GM23338 (cell line): ENCODE measurements at places on chromosomes 3 and 15. TPM values are rescaled to one million over a fixed set of nuclear protein-coding genes. Genes with fewer than 3 reads are reported as not detected.
A peak's percentile ranks its signal among the peaks of the same experiment; 100 is the strongest.

PRSS50 gene
- total RNA-seq, result 1.4 and 1.5 TPM in 2 replicates

GRCh38 chr15:31399544-31400171 is 73.0 kb downstream of the KLF13 start:
- H3K4me3 ChIP-seq, result no peak overlapping the region
- H3K27me3 ChIP-seq, result peaks cover 5% of the 10 kb centered on the region; the same call in 1 of the 2 replicates
- H3K4me1 ChIP-seq, result peaks cover 17% of the 10 kb centered on the region; the same call in 1 of the 2 replicates
- no peaks in the 10 kb centered on the region for H3K36me3 ChIP-seq
- H3K27ac ChIP-seq, result no peak overlapping the region

FAM131A gene
- total RNA-seq, result 14.8 and 31.8 TPM in 2 replicates

TGFBR2 gene
- 12.2 and 13.0 TPM in 2 replicates for total RNA-seq

- no peak for DNase-seq
- no peaks in the 10 kb centered on the region for H3K36me3 ChIP-seq
- H3K27me3 ChIP-seq, result no peaks in the 10 kb centered on the region
- 0 out of 2 replicates have a peak, but pooled peaks cover 3% of the 10 kb centered on the region for H3K4me1 ChIP-seq
- no peak overlapping the region for H3K4me3 ChIP-seq
- no peak overlapping the region for H3K27ac ChIP-seq
Measured at GRCh38 chr3:43448098-43448497, 161.8 kb downstream of the SNRK start.

- no peak for DNase-seq
- H3K4me3 ChIP-seq, result peak overlapping the region; percentile 80
- peaks cover 8% of the 10 kb centered on the region; the same call in 1 of the 2 replicates for H3K4me1 ChIP-seq
- no peak overlapping the region for H3K27ac ChIP-seq
- no peaks in the 10 kb centered on the region for H3K27me3 ChIP-seq
Measured at GRCh38 chr3:33716227-33716626, 1.8 kb downstream of the CLASP2 start.

- H3K4me3 ChIP-seq, result no peak overlapping the region
- no peak overlapping the region for H3K27ac ChIP-seq
- no peaks in the 10 kb centered on the region for H3K36me3 ChIP-seq
- peaks cover 5% of the 10 kb centered on the region; the same call in 1 of the 2 replicates for H3K4me1 ChIP-seq
- no peaks in the 10 kb centered on the region for H3K27me3 ChIP-seq
- DNase-seq, result peak; percentile 81
Measured at GRCh38 chr3:130759692-130760338, 13.2 kb upstream of the PIK3R4 start.

TSEN2 gene
- total RNA-seq, result 25.8 and 27.7 TPM in 2 replicates

LRRC2 gene
- total RNA-seq, result 5.5 and 7.1 TPM in 2 replicates

- H3K27me3 ChIP-seq, result no peaks in the 10 kb centered on the region
- no peak for DNase-seq
- H3K4me3 ChIP-seq, result no peak overlapping the region
- no peaks in the 10 kb centered on the region for H3K4me1 ChIP-seq
Measured at GRCh38 chr3:130569461-130570365, 52.7 kb downstream of the COL6A6 start.

- H3K27me3 ChIP-seq, result no peaks in the 10 kb centered on the region
- DNase-seq, result no peak
- H3K27ac ChIP-seq, result no peak overlapping the region
- no peaks in the 10 kb centered on the region for H3K36me3 ChIP-seq
- H3K4me3 ChIP-seq, result no peak overlapping the region
Measured at GRCh38 chr15:101221902-101222301, 29.9 kb downstream of the CHSY1 start.

DNA sequence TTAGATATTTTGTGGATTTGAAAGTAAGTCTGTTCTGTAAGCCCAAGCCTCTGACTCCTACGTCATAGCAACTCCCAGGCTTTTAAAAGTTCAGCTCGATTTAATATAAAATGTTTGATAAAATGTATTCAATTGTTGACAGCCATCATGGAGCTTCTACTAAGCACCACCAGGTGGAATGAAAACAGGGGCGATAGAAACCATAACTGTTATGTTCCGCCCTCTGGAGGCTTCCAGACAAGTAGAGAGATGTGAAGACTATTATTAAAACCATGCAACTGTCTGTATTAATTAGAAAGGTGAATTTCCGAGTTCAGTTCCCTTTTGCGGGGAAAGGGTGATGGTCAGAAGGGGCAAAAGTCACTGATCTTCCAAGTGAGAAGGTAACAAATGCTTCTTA is 292.2 kb downstream of the NR2F2 start:
- no peaks in the 10 kb centered on the region for H3K27me3 ChIP-seq
- no peak overlapping the region for H3K4me3 ChIP-seq
- H3K4me1 ChIP-seq, result peaks cover 19% of the 10 kb centered on the region
- H3K27ac ChIP-seq, result no peak overlapping the region
- H3K36me3 ChIP-seq, result no peaks in the 10 kb centered on the region

- no peak overlapping the region for H3K27ac ChIP-seq
- no peak for DNase-seq
- no peaks in the 10 kb centered on the region for H3K36me3 ChIP-seq
- H3K4me3 ChIP-seq, result no peak overlapping the region
Measured at GRCh38 chr15:57302640-57303257, 73.6 kb upstream of the CGNL1 start.

- DNase-seq, result no peak
- no peaks in the 10 kb centered on the region for H3K27me3 ChIP-seq
- H3K4me1 ChIP-seq, result no peaks in the 10 kb centered on the region
- no peak overlapping the region for H3K4me3 ChIP-seq
- H3K27ac ChIP-seq, result no peak overlapping the region
Measured at GRCh38 chr3:51353131-51353530, 32.0 kb upstream of the MANF start.

DNA sequence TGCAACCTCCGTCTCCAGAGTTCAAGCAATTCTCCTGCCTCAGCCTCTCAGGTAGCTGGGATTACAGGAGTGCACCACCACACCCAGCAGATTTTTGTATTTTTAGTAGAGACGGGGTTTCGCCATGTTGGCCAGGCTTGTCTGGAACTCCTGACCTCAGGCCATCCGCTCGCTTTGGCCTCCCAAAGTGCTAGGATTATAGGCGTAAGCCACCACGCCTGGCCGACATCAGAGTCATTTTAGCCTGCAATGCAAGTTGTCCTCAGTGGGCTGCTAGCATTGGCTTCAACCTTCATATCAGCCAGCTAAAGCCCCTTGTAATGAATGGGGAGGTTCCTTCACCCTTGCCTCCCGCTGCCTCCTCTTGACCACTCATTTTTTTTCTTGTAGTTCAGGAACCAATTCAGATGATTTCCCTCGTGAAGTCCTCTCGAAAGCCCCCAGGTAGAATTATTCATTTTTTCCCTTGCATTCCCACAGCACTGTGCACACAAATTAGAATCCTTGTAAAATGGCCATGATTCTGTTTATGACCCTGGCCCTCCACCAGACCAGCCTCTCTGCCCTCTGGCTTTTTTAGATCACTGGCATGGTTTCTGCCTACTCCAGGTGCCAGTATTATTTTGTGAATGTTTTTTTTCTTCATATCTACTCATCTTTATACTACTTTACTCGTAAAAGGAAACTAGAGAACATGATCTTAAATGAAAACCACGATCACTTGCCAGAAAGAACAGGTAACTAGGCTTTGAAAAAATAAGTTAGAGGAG is 29.1 kb downstream of the FLNB start:
- no peaks in the 10 kb centered on the region for H3K36me3 ChIP-seq
- H3K27ac ChIP-seq, result peak overlapping the region; percentile 88

DNA sequence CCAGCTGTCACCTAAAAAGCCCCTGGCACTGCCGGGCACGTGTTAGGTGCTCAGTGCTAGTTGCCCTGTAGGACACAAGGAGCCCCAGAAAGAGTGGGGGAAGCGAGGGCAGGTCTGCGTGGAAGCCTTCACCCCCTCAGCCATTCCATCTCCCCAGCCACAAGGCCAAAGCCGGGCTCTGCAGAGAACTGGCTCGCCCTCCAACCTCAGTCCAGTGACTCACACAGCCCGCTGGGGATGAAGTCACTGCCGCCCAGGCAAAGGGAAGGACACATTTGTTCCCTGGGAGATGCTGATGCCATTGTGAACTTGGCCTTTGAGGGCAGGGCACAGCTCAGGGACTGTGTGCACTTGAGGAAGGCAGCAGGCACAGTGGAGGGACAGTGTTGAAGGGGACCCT is 48.1 kb downstream of the IQSEC1 start:
- H3K27ac ChIP-seq, result no peak overlapping the region
- H3K36me3 ChIP-seq, result no peaks in the 10 kb centered on the region
- no peaks in the 10 kb centered on the region for H3K27me3 ChIP-seq

NEIL1 gene
- 9.7 and 17.0 TPM in 2 replicates for total RNA-seq

- peaks cover 2% of the 10 kb centered on the region; the same call in 1 of the 2 replicates for H3K4me1 ChIP-seq
- no peak for DNase-seq
- H3K36me3 ChIP-seq, result peaks cover 4% of the 10 kb centered on the region; the same call in 1 of the 2 replicates
Measured at GRCh38 chr15:66756295-66756694, 54.3 kb downstream of the SMAD6 start.

GRCh38 chr3:141605883-141606282 is 119.1 kb downstream of the RASA2 start:
- DNase-seq, result no peak
- no peak overlapping the region for H3K4me3 ChIP-seq
- H3K27ac ChIP-seq, result no peak overlapping the region
- peaks cover 3% of the 10 kb centered on the region for H3K4me1 ChIP-seq
- no peaks in the 10 kb centered on the region for H3K36me3 ChIP-seq

- no peaks in the 10 kb centered on the region for H3K36me3 ChIP-seq
- no peak overlapping the region for H3K4me3 ChIP-seq
- no peaks in the 10 kb centered on the region; the same call in 1 of the 2 replicates for H3K4me1 ChIP-seq
- H3K27me3 ChIP-seq, result no peaks in the 10 kb centered on the region
Measured at GRCh38 chr3:71185733-71186455, 397.6 kb downstream of the FOXP1 start.

FBXL2 gene
- total RNA-seq, result 4.4 and 5.7 TPM in 2 replicates
